ENCODE measurements at places on chromosomes 11 and 22.

- no peak for DNase-seq
Measured at GRCh38 chr22:21945453-21946261, 7.0 kb downstream of the PPM1F start.

GRCh38 chr11:65498977-65499712, at the start of gene MALAT1:
Gene MALAT1, plus strand, starts transcription at chr11:65499045.
- peak; percentile 75 for DNase-seq

DNA sequence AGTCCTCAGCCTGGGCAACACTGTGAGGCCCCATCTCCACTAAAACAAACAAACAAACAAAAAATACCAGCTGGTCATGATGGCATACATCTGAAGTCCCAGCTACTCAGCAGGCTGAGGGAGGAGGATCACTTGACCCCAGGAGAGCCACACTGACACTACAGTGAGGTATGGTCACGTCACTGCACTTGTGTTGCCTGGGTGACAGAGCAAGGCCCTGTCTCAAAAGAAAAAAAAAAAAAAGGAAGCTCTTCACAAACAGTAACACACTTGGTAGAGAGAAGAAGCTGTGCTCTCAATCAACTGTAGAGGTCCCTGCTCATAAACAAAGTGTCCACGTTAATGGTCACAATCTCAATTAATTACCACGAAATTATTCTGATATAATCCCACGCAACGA, 401.6 kb upstream of the CCDC90B start:
- DNase-seq, result no peak

GRCh38 chr11:27329867-27330632, 33.0 kb downstream of the CCDC34 start:
- no peak for DNase-seq

GRCh38 chr11:14886513-14886912, 5.5 kb downstream of the CYP2R1 start:
- no peak for DNase-seq

DNA sequence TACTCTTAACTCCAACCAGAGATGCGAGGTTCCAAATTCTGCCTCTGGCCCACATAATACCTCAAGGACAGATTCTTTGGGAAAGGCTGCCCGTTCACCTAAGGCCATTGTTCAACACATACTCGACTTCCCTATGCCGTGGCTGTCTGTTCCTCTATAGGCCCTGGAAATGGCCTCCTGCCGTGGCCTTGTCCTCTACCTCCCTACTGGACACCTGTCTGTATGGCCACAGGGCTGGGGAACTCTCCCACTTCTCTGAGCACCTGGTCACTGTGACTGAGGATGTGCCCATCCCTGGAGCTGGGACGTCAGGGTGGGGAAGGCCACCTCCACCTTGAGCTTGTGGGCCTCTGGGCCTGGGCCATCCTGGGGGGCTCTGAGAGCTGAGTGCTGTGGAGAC, 340.5 kb upstream of the B3GAT1 start:
- DNase-seq, result no peak

Data from NCI-H187 treated with DMSO at 0.1 percent for 48 hours (cell line).